Stimulated activated CD4-positive, alpha-beta T cell treated with anti-CD3 and anti-CD28 coated beads, Interleukin-1b, Interleukin-23, amount 100 ng/mL, for 1 hour (primary cell): ENCODE measurements at places on chromosomes 1 and 21.

DNA sequence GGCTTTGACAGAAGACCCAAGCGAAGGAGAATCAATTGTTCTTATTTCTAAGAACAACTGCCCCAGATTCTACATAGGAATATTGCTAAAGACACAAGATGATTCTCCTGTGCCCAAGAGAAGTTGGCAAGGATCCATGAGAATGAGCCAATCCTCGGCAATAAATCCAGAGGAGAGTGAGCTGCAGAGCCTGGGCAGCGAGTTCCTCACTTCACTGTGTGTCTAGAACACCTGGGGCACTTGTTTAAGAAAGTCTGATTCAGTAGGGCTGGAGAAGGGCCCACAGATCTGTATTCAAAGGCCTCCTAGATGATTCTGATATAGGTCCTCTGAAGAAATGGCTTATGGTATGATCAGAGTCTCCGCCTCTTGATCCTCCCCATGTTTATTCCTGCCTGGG lies 31.8 kb downstream of the GADD45A start:
- DNase-seq: no peak

DNA sequence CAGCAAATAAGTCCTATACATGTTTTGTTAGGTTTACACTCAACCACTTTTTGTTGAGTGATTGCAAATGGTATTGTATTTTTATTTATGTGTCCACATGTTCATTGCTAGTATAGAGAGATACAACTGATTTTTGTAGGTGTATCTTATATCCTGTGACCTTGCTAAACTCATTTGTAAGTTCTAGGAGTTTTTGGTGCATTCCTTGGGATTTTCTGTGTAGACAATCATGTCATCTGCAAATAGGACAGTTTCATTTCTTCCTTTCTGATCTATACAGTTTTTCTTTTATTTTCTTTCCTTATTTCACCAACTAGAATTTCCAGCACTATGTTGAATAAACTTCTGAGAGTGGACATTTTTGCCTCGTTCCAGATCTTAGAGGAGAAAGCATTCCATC lies 16.5 kb upstream of the BATF3 start:
- DNase-seq: no peak

DNA sequence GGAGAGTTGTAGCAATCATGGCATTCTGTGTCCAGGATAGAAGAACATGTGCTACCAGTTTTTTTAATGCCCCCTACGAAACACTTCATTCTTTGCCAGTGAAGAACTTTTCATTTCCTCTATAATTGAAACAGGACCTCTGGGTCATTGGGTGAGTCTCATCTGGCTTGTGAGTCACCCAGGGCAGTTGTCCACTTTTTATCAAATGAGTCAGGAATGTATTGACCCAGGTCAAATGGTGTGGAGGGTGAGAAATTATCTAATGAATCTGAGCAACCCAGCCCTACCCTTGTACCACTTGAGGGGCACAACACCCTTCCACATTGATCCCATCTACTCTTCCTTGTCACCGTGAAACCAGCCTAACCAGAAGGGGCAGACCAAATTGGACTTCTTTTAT lies 417.3 kb upstream of the PROX1 start:
- no peak for DNase-seq

GRCh38 chr21:42682661-42683210 lies 29.3 kb downstream of the PDE9A start:
- DNase-seq: no peak

DNA sequence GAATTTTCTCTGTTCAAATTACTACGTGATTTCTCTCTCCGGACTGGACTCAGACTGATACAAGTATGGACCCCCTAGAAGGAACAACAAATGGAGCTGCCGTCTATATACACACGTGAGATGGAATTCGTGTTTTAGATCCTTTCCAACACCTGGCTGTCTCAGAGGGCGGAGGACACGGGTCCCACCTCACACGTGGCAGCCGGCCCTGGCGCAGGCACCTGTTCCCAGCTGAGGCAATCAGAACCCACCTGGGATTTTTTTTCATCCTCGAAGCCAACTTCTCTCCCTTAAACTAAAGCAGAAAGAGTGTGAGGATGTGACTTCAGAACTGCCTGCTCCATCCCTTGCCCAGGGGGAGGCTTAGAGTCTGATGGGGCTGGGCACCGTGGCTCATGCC lies 34.1 kb upstream of the SCCPDH start:
- DNase-seq: no peak

- no peak for DNase-seq
Measured at GRCh38 chr1:163170975-163171676, 31.6 kb downstream of the RGS5 start.

DNA sequence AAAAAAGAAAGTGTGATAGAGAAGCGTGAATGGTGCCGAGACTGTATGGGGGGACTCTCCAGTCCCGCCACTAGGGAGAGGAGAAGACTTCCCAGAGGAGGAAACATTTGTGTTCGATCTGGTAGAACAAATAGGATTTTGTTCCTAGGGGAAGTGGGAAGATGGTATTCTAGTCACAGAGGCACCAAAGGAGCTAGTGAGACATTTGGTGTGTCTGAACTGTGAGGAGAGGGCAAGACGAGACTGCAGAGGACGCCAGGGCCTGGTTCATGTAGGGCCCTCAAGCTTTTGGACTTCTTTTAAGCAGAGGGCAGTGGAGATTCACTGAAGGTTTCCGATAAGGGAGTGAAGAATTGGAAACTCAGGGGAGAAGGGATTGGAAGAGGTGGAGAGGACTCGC lies 2.9 kb downstream of the BTBD19 start:
- DNase-seq: no peak

DNA sequence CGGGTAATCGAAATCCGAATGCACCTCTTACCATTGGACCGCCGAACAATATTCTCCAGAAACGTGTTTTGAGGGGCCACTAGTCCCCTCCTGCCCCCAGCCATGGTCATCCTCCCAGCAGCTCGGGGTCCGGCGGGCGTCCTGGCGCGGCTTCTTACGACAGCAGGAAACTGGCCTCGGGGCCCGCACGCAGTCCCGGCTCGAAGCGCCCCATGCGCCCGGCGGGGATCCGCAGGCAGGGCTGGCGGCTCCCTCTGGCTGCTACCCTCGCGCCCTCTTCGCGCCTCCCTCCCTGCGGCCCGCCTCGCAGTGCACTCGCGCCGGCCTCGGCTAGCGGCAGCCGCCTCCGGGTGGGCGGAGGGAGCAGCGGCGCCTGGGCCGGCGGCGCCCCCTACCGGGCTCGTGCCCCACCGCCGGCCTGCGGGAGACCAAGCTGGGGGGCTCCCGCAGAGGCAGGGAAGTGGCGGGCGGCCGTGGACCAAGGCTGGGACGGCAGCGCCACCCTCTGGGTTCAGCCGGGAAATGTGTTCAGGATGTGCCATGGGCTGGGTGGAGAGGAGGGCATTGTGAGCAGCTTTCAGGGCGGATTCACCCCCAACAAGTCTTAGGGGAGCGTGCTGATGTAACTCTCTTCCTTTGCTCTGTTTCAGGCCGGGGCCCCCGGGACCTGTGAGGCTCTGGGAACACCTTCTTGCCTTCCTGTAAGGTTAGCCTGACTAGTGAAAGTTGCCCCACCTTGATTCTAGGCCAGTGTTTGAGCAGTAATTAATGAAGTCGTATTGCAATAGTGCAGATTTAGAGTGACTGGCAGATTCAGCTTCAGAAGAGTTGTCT lies at the start of gene KCNH1:
Gene KCNH1, minus strand, starts transcription at position 313 of the 834 bp plus-strand sequence. Its CDS starts 203 bp downstream, at position 110.
- peak; percentile 58 for DNase-seq

- no peak for DNase-seq
Measured at GRCh38 chr1:147534386-147534785, 6.9 kb upstream of the BCL9 start.

DNA sequence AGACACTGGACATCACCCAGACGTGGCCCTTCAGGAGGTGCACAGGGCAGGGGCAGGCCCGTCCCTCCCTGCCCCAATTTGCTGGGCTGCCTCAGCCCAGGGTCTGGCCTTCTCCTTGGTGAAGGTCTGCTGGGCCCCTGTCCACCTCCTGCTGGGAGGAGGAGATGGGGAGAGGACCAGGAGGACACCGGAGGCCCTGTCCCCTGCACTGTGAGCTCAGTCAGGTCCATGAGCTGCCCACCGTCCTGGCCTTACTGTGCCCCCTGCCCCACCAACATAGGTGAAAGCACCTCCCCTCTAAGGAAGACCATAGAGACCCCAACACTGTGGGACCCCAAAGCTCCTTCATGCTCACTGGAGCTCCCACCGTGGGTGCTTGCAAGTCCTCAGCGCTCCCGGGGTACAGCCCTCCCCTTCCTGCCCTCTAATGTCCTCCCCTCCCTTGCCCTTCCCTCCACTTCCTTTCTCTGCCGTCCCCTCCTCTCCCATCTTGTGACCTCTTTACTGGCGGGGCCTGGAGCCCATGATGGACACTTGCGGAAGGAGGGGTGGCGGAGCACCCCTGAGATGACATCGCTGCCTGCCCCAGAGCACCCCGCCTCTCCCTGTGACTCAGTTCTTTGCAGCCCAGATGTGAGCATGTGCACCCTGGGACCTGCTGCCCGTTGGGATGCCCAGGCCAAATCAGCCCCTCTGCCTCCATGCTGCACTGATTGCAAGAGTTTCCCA lies 4.6 kb downstream of the LRRC3 start:
- DNase-seq: no peak

- DNase-seq: no peak
Measured at GRCh38 chr1:30613188-30613587, 110.2 kb downstream of the MATN1 start.

DNA sequence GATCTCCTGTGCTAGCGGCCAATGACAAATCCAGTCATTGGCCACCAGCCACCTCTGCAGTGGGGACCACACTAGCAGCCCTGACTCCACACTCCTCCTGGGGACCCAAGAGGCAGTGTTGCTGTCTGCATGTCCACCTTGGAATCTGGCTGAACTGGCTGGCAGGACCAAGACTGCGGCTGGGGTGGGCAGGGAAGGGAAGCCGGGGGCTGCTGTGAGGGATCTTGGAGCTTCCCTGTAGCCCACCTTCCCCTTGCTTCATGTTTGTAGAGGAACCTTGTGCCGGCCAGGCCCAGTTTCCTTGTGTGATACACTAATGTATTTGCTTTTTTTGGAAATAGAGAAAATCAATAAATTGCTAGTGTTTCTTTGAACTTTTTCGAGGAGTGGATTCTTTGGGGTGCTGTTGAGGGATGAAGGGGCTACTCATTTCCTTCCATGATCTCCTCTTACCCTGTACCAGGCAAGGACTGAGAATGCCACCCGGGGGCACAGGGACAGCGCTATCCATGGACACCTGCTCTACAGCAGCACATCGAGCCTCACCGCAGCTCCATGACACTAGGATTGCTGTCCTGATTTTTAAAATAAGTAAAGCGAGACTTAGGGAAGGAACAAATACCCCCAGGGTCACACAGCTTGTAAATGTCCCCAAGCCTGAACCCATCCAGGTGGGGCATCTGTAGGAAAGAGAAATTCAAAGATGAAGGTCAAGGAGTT lies 44.7 kb downstream of the TNNT2 start:
- DNase-seq: no peak

DNA sequence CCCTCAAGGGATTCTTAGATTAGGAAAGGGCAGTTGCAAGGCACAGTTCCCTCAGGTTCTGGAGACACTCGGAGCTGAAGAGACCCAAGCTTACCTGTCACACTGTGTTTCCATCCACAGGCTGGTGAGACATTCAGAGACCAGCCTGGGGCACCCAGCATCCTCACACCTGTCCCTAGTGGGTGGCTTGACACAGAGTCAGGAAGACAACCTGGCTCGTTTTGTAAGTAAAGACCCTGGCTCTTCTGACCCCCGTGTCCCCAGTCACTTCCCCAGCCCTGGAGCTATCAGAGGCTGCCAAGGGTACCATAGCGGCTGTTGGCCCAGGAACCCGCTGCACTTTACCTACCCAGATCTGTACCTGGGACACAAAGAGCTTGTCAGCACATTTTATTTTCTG lies 409.8 kb downstream of the MATN1 start:
- DNase-seq: no peak

DNA sequence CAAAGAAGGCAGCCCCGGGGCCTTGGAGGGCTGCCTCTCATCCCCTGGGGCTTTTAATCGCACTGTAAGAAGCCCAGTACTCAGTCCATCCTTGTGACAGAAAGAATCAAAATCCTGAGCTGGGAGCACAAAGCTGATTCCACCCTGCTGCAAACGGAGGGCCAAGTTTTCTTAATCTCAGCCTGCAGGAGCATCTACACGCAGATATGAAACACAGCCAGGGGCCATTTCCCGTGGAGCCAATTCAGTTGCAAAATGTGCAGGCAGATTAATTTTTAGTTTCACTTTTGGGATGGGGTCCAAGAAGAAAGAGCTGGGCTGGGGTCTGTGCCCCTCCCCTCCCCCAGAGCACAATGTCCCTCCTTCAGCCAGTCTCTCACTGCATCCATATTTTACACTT lies 4.4 kb downstream of the LYPD8 start:
- no peak for DNase-seq

DNA sequence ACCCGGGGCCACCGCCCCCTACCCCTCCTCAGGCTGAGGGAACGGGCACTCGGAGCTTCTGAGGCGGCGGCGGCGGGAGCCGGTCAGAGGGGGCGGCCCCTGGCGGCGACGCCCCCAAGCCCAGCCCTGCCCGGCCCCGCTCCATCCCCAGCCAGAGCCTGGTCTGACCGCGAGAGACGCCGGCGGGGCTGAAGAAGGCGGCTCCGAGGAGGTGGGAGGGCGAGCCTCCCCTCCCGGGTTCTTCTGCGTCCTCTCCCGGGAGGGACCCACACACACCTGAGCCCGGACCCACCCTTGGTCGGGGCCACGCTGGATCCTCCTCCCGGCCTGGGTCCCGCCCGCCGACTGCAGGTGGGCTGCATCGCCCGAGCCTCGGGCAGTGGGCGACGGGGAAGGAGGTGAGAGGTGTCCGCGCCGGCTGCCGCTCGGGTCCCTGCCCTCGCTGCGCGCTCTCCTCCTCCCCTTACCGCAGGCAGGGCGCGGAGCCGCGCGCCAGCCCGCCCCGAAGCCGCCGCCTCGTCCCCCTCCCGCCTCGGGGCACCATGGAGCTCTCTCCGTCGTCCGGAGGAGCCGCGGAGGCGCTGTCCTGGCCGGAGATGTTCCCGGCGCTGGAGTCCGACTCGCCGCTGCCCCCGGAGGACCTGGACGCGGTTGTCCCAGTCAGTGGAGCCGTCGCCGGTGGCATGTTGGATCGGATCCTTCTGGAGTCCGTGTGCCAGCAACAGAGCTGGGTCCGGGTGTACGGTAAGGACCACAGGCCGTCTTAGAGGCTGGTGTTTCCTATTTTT lies at the start of gene RASAL2:
Gene RASAL2, plus strand, starts transcription at position 154 of the 788 bp plus-strand sequence. Its CDS starts 389 bp downstream, at position 543.
- DNase-seq: no peak

- DNase-seq: no peak
Measured at GRCh38 chr1:172507741-172508140, 25.2 kb upstream of the SUCO start.

DNA sequence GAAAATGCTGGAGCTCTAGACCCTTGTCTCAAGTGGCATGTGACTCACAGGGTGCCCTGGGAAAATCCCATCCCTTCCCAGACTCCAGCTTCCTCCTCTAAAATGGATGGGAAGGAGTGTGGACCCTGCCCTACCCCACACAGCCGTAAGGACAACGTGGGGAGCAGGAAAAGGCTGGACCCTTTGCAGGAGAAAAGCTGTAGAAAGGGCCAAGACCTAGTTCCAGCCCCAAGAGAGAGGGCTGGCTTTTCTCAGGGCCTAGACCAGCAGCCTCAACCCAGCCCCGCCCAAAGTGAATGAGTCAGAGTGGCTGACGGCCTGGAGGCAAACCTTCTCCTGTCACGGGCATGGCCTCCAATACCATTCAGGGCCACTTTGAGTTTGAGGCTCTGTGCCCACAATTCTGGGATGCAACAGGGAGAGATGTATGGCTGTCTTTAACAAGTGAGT lies 1.1 kb downstream of the LAMB3 start:
- DNase-seq: peak; percentile 10

GRCh38 chr1:92356956-92357355 lies 58.1 kb downstream of the RPAP2 start:
- DNase-seq: no peak

GRCh38 chr21:45910548-45911221 lies 70.9 kb upstream of the COL6A1 start:
- no peak for DNase-seq
